ENCODE measurements at places on chromosomes 2 and 18.

GRCh38 chr2:240557808-240558207 is at the start of gene ANKMY1:
Gene ANKMY1, minus strand, starts transcription at chr2:240557988. Its CDS starts 653 bp downstream, at chr2:240557335.
- DNase-seq = no peak

DNA sequence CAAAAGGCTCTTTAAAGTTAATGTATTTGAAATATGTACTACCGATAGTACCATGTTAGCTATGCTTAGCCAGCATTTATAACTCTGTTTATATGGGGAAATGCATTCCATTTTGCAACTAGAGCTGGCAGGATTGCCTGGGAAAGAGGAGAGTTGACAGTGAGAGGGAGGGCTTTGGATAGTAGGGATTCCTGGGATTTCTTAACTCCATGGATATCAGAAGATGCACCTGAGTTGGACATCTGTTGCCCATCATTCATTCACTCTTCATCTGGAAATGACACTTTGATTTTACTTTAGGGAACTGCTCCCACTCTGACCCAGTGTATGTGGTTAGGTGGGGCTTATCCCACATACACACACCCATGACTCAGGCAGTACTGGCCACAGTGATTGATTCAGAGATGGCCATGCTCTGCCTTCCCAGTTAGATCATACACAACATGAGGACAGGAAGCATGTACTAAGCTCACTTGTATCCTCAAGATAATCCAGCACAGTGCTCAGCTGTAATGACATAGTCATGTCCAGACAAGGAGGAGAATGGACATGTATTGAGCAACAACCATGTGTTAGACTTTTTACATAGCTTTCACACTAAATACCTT is 248.8 kb downstream of the MREG start:
- peak; percentile 11 for DNase-seq

- no peak for DNase-seq
Observed at GRCh38 chr2:239287461-239287860, 113.4 kb downstream of the HDAC4 start.

- no peak for DNase-seq
Observed at GRCh38 chr2:232412986-232413385, 6.3 kb downstream of the ALPG start.

DNA sequence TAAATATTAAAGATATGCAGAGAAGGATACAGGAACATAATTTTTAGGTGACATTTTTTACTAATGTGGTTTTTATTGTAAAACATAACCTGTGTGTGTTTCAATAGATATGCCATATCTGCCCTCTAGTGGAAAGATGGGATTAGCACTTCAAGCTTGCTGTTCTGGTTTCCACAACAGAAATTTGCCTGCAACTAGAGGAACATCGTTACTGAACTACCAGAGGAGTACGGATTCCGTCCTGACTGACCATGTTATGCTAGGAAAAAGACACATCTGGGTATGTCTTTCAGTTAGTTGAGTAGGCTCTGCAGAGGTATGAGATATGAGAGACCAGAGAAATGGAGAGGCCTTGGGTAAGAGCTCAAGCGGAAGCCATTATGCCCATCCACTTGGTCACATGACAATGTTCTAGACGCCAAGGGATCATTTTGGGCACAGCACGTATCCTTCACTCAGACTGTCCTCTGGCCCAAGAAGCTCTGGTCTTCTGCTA is 104.9 kb downstream of the MBD2 start:
- DNase-seq = peak; percentile 59

DNA sequence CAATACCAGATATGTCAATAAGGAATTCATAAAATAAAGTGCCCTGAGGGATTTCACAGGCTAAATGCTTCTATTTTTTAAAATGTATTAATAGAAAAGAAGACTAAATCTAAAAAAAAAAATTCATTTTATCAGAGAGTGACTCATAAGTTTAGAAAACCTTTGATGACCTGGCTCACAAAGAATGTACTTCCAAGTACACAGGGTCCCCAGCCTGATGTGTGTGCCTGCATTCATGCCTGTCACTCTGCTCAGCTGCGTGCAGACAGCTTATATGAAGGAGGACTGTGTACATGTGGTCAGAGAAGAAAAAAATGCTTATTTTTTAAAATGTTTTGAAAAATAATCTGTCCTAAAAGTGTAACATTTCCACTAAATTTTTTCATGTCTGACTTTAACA is 3.0 kb upstream of the CPS1 start:
- no peak for DNase-seq

- no peak for DNase-seq
Observed at GRCh38 chr2:6982934-6983589, 65.8 kb downstream of the RNF144A start.

GRCh38 chr2:160376576-160376975 is 117.0 kb downstream of the RBMS1 start:
- no peak for DNase-seq

DNA sequence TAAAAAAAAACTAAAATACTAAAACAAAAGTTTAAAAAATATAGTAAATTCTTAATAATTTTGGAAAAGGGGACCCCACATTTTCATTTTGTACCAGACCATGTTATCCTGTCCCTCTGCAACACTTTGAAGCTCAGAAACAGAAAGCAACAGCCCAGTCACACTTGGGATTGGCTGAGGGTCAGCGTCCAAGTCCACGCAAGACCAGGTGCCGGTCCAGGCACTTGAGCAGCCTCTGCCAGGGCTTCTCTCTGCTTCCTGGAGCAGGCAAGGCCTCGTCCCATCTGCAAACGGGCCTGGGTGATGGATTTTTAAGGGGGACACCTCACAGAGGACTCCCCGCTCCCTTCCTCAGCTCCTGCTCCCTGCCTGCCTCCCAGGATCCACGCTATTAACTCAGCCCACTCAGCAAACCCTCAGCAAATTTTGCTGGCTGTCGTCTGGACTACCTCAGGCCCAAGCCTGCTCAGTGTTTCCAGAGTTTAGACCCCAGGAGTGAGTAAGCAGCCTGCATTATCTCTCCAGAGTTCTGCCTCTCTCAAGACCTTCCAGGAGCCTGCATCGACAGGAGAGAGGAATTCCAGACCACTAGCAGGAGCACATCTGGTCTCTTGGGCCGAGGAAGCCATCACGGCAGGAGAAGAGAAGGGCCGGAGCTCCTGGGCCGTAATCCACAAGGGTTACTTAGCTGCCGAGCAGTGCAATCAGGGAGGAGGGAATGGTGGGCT is 88.7 kb upstream of the STPG4 start:
- DNase-seq = no peak

- DNase-seq = no peak
Observed at GRCh38 chr2:19848952-19849351, 52.8 kb downstream of the TTC32 start.

- DNase-seq = no peak
Observed at GRCh38 chr2:177693658-177694339, 301.2 kb downstream of the AGPS start.

DNA sequence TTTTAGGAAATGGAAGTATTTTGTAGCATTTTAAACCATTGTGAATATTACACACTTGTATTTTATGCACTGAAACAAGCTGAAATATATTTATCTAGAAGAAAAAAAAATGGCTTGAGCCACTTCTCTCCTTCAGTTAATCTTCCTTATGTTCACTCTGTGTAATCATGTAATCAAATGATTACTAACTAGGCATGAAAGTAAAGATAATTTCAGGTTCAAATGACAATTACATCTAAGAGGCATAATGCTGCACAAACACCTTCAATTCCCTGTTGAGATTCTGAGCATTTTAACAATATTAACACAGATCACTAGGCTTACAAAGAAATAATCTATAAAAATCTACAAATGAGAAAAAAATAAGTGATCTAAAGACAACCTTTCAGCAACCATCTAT is 119.6 kb upstream of the ITGB6 start:
- DNase-seq = no peak

DNA sequence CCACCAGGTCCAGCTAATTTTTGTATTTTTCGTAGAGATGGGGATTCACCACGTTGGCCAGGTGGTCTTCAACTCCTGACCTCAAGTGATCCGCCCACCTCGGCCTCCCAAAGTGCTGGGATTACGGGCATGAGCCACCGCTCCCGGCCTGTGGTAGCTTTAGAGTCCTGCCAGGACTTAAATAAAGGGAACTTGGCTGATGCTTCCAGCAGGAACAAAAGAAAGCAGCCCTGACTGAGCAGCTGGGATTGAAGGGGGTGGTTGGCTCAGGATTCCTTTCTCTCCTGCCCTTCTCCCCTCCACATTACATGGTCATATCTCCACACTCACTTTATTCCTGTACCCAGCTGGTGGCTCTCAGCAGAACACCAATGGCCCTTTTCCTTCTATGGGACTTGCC is 20.0 kb downstream of the EFHD1 start:
- no peak for DNase-seq

- no peak for DNase-seq
Observed at GRCh38 chr2:236720974-236721540, 151.4 kb downstream of the ACKR3 start.

DNA sequence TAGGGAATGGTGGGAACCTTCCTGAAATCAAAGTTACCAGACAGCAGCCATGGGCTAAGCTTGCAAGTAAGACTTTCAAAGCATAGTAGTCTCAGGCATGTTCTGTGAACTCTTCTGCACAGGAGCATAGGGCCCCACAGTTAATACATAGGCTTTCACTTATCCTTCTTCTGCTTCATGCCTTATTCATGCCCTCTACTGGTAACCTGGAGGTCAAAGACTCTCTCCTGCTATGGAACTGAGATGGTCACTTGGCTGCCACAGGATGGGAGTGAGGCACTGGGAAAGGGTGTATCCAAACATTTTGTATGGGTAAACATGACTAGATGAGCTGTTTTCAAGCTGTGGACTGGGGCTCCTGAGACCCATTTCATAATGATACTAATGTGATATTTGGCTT is 49.1 kb upstream of the ZNF638 start:
- DNase-seq = peak; percentile 44

- peak; percentile 90 for DNase-seq
Observed at GRCh38 chr18:77572537-77572936, 322.9 kb downstream of the GALR1 start.

DNA sequence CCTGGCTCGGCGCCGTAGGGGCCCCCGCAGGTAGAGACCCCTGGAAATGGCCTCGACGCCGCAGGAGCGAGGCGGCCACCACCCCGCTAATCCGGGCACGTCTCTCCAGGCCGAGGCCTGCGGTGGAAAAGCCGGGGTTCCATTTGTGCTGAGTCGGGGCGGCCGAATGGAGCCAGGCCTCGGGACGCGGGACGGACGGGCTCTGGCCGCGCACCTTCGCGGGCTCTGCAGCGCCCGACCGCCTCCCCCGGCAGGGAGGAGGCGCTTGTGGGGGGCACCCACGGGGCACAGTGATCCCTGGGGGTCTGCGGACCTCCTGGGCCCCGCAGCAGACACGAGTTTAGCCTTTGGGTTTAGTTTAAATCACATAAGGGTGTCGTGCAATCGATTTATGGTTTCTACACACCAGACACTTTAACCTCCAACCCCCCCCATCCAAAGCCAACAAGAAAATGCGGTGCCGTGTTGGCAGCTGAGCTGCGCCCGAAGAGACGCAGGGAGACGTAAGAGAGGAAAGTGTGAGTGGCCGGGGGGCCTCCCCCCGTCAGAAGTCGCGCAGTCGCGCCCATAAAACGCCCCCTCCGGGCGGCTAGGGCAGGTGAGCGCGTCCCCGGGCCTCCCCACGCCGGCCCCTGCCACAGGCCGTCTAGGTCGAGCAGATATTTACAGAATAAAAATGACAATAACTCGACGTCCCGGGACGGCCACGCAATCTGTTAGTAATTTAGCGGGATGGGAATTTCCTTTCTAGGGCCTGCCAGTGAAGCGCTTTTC is 1.0 kb upstream of the NFATC1 start:
- DNase-seq = no peak

GRCh38 chr18:3119401-3120341 is 100.1 kb downstream of the MYOM1 start:
- peak; percentile 18 for DNase-seq

DNA sequence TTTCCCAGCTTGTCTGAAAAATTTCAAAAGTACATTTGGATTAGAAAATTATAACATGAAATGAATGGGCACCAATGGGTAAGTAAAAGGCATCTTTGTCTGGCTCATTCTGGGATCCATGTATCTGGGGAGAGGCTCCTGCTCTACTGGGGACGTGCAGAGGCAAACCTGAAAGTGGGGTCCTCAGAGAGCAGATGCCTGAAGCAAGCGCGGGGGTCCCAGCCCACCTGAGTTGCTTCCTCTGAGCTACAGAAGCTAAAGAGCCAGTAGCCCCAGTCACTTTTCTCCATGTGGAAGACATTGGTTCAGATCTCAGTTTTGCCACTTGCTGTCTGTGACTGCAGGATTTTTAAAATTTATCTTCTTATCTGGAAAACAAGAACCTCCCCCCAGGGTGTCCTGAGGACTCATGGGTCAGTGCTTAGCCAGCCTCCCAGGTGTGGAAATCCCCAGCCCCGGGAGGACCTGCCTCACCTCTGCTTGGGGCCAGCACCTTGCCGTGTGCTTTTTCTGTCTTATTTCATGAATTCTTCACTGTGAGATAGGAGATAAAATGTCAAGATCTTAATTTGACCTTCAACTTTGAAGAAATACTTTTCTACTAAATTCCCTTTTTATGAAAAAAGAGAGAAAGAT is 25.1 kb upstream of the ODC1 start:
- DNase-seq = no peak

DNA sequence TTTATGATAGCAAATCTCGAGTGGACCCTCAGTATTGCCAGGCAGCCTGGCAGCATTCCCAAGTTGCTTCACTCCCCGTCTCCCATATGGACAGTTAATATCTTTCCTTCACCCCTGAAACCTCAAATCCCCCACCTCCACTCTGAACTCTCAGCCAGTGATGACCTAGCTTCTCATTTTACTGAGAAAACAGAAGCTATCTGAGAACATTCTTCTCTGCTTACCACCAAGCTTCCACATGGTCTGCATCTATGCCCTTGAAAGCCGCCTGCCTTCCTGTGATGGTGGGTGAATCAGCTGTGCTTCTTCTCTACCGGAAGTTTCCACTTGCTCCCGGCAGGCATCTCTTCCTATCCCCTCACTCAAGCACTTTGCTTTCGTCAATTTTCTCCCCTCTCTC is 529.2 kb downstream of the EPHA4 start:
- DNase-seq = no peak

GRCh38 chr2:210756855-210757254 is 200.5 kb downstream of the CPS1 start:
- no peak for DNase-seq

DNA sequence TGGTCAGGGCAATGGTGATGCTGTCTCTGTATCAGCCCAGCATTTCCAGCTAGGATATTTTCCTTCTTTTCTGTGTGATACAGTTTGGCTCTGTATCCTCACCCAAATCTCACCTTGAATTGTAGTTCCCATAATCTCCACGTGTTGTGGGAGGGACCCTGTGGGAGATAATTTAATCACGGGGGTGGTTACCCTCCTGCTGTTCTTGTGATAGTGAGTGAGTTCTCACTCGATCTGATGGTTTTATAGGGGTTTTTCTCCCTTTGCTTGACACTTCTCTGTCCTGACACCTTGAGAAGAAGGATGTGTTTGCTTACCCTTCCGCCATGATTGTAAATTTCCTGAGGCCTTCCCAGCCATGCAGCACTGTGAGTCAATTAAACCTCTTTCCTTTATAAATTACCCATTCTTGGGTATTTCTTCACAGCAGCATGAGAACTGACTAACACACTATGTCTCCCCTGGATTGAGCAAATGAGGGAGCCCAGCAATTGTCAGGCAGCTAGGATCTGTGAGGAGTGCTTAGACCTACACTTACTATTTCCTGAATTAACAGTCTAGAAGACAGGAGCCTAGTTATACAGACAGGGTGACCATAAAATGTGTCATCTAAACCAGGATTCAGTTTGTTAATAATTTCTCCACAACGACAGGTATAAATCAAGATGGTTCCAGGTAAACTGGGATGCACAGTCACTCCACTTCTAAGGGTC is 6.0 kb downstream of the SCN2A start:
- DNase-seq = no peak

GRCh38 chr2:15729709-15730544 is 138.3 kb downstream of the DDX1 start:
- no peak for DNase-seq

GRCh38 chr2:8276026-8276425 is 405.8 kb upstream of the ID2 start:
- DNase-seq = no peak

Data from NB4 (cell line).